ENCODE measurements at places on chromosomes 4 and X. TPM values are rescaled to one million over a fixed set of nuclear protein-coding genes. Genes with fewer than 3 reads are reported as not detected.
A peak's percentile ranks its signal among the peaks of the same experiment; 100 is the strongest.

DNA sequence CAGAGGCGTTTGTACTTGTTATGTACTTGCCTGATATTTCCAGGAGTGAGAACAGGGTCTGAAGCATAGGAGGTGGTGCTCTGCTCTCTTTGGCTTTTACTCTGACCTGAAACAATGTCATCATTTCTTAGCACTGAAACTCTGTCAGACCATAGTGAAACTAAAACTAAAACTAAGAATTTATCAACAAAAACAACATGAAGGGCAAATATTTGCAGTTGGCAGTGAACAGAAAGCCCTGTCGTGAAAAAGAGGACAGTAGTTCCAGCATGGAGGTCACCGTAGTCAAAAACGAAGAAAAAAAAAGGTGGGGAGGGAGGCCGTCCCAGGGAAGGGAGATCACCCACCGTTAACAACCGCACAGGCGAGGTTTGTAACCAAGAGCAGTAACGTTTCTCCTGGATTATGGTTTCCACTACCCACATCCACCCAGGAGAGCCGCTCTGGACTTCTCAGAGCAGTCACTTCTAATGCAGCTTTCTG, 97.5 kb downstream of the ANK2 start:
- peaks cover 19% of the 10 kb centered on the region for H3K4me1 ChIP-seq
- no peaks in the 10 kb centered on the region for H3K27me3 ChIP-seq
- H3K36me3 ChIP-seq: no peaks in the 10 kb centered on the region
- DNase-seq: no peak

DNA sequence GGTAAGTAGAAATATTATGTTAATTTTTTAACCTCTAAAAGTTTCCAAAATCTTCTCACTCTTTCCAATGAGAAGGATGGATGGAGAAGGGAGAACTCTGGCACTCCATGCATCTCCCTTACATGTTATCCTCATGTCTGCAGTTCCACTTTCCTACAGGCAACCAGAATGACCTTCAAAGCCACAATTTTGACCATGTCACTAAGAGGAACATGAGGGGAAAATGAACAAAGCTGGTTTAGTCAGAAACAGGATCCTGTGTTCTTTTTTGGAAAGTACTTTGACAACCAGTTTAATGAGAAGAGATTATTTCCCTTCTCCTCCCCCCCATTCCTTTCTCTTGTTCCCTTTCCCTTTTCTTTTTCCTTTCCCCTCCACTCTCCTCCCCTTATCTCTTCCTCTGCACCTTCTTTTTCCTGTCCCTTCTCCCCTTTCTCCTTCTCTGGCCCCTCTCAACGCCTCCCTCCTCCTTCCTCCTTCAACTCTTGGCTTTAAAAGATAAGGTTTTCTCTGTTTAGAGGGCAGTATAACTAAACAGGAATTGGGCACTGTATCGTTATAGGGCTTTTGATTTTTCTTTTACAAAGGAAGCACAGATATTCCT, 42.5 kb downstream of the DTHD1 start:
- no peak overlapping the region for H3K27ac ChIP-seq
- no peaks in the 10 kb centered on the region for H3K27me3 ChIP-seq
- no peaks in the 10 kb centered on the region for H3K4me1 ChIP-seq
- no peak for DNase-seq

DNA sequence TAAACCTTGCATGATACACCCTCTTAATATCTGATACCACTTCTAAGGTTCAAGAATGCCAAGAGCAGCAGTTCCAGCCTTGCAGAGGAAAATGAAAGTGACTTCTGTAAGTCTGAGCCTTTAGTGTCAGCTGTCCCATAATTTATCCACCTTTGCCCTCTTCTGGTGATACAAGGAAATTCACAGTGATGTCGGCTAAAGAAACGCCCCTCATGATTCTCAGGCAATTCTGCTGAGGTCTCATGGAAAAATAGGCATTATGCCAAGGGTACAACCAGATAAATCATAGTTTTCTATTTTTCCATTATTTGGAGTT, 172.2 kb upstream of the CXCL13 start:
- H3K27me3 ChIP-seq: no peaks in the 10 kb centered on the region
- no peaks in the 10 kb centered on the region for H3K36me3 ChIP-seq
- H3K4me3 ChIP-seq: no peak overlapping the region
- H3K27ac ChIP-seq: no peak overlapping the region
- H3K4me1 ChIP-seq: no peaks in the 10 kb centered on the region
- DNase-seq: no peak

- no peaks in the 10 kb centered on the region for H3K4me1 ChIP-seq
- no peak for DNase-seq
- H3K4me3 ChIP-seq: no peak overlapping the region
- H3K27ac ChIP-seq: no peak overlapping the region
- H3K27me3 ChIP-seq: no peaks in the 10 kb centered on the region
These were observed 36.3 kb downstream of the SOD3 start for GRCh38 chr4:24831637-24832036.

DNA sequence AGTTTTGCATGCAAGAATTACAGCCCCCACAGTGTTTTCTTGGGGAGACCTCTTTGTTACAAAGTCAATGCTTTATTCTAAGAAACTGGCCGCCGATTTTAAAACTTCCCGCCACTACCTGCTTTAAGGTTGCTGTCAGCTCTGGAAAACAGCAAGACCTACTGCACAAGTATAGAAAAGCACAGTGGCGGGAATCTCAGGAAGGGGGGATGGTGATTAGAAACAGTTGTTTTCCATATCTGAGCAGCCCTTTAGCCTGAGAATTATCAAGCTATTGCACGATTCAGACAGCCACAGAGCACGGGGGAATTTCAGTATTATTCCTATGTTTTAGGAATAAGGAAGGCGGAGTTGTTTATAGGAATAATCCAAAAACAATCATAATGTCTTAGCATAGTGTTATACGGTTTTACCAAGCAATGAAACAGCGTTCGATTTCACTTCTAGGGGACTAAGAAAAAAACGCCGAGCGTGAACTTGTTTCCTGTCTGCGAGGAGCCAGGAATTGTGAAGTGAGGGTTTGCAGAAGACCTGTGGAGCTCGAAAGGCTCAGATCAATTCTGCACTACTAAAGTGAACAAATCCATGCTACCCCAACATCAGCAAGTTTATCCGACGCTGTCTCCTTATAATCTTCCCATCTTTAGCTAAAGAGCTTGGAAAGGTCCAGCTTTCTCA, 81.3 kb downstream of the HMGN5 start:
- no peak for DNase-seq
- peak overlapping the region; percentile 55 for H3K4me3 ChIP-seq
- H3K27me3 ChIP-seq: no peaks in the 10 kb centered on the region

- H3K27ac ChIP-seq: no peak overlapping the region
- H3K4me3 ChIP-seq: no peak overlapping the region
- H3K36me3 ChIP-seq: no peaks in the 10 kb centered on the region
- no peaks in the 10 kb centered on the region for H3K27me3 ChIP-seq
These were observed 555.2 kb upstream of the PCDH10 start for GRCh38 chr4:132593717-132594400.

- no peaks in the 10 kb centered on the region for H3K36me3 ChIP-seq
- no peak overlapping the region for H3K4me3 ChIP-seq
- H3K4me1 ChIP-seq: no peaks in the 10 kb centered on the region
These were observed 124.3 kb downstream of the STIM2 start for GRCh38 chr4:26984896-26985295.

- no peaks in the 10 kb centered on the region for H3K36me3 ChIP-seq
- H3K4me1 ChIP-seq: no peaks in the 10 kb centered on the region
- no peak overlapping the region for H3K27ac ChIP-seq
- no peak for DNase-seq
- no peak overlapping the region for H3K4me3 ChIP-seq
These were observed 5.4 kb downstream of the KLHL5 start for GRCh38 chr4:39067451-39067850.

GRCh38 chrX:46130247-46130646, 415.0 kb downstream of the ZNF674 start:
- H3K36me3 ChIP-seq: no peaks in the 10 kb centered on the region
- H3K27me3 ChIP-seq: no peaks in the 10 kb centered on the region
- H3K4me3 ChIP-seq: no peak overlapping the region
- peaks cover 5% of the 10 kb centered on the region for H3K4me1 ChIP-seq
- H3K27ac ChIP-seq: no peak overlapping the region
- DNase-seq: no peak

- no peaks in the 10 kb centered on the region for H3K27me3 ChIP-seq
- no peak overlapping the region for H3K4me3 ChIP-seq
- H3K4me1 ChIP-seq: no peaks in the 10 kb centered on the region
- H3K36me3 ChIP-seq: no peaks in the 10 kb centered on the region
- DNase-seq: no peak
These were observed 472.5 kb downstream of the PCDH10 start for GRCh38 chr4:133621628-133622027.

DNA sequence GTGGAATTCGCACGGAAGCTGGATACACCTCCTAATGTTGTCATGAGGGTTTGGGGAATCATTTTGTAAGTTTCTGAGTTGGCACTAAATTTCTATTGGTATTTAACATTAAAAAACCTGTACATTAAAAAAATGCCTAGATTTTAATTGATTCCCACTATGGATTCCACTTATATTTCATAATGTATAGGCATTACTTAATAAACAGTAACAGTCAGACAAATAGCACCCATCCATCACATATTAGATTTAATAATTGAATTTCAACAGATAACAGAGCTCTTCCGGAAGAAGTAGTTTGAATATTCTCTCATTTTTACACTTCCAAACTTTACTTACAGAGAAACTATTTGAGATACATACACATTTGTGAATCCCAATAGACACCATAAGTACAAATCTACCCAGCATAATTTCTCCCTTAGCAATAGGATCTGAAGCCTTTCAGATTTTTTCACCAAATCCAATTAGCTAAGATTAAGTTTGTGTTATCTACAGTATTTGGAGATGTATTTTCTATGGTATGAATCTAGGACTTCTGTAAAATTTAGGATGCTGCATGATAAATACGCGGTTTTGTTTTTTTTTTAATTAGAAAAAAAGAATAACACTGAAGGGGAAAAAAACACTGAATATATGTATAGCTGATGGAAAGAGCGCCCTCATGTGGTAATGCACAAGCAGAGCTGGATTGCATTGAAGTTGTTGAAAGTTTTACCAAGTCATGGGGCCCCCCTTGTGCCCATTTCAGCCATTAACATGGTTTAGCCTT, 12.2 kb upstream of the ODAM start:
- DNase-seq: no peak
- no peaks in the 10 kb centered on the region for H3K4me1 ChIP-seq
- no peak overlapping the region for H3K4me3 ChIP-seq
- H3K27ac ChIP-seq: no peak overlapping the region
- H3K27me3 ChIP-seq: peaks cover 21% of the 10 kb centered on the region
- H3K36me3 ChIP-seq: no peaks in the 10 kb centered on the region

DNA sequence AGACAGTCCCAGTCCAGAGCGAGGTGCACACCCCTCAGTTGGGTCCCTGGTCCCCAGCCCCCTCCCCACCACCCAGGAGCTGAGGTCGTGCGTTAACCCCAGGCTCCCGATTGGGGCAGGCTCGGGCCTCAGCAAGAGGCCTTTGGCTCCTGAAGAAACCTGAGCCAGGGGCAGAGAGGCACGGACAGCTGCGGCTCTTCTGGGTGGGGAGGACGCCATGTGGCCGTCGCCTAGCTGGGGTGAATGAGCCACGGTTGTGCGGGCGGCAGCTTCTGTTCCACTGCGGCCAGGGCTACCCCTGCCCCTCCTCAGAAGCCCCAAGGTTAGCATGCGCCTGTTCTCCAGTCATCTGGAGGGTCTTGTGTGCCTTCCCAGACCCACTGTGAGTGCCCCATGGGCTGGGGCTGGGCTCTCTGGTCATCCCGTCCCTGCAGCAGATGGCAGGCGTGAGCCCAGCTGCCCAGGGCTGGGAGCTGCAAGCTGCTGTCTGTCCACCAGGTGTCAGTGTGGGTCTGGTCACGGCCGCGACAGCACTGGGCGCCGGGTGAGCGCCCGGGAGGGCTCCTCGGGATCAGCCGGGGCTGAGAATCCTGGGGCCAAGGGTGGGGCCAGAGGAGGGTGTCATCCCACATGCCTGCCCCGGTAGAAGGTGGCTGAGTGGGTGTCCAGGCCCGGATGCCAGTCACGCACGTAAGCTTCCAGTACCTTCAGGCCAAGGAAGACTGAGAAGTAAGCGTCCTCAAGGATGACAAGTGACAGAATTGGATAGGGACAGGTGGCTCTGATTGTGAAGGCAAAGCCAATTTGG, 21.9 kb downstream of the ATP2B3 start:
- H3K36me3 ChIP-seq: no peaks in the 10 kb centered on the region
- no peak overlapping the region for H3K4me3 ChIP-seq
- no peaks in the 10 kb centered on the region for H3K27me3 ChIP-seq

DNA sequence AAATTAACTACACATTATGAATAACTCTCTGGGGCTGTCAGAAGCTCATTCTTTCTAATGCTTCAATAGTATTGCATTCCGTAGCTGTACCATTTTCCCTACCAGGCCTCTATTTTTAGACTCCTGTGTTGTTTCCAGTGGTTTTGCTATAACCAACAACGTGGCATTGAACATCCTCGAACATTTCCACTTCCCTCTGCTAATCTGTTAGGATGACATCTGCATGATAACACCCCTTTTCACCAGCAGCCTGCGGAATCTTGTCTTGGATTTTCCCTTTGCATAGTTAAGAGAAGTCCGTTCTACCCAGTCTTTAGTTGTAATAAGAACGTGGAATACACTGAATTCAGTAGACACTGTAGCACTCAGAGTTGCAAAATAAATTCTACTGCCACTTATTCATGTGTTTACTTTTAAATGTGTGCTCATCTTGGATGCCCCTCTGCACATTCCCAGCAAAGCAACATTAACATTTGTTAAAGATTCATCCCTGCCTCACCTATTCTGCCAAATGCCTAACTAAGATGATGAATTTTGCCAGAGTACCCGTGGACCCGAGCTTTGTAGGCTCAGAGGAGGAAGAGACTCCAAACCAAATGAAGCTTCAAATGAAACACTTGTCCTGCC, 55.6 kb downstream of the SEL1L3 start:
- H3K27ac ChIP-seq: no peak overlapping the region
- no peak overlapping the region for H3K4me3 ChIP-seq
- DNase-seq: no peak

GRCh38 chr4:153531000-153531358, 64.8 kb downstream of the TMEM131L start:
- no peak overlapping the region for H3K4me3 ChIP-seq
- no peaks in the 10 kb centered on the region for H3K27me3 ChIP-seq
- DNase-seq: no peak
- H3K4me1 ChIP-seq: peaks cover 73% of the 10 kb centered on the region

DNA sequence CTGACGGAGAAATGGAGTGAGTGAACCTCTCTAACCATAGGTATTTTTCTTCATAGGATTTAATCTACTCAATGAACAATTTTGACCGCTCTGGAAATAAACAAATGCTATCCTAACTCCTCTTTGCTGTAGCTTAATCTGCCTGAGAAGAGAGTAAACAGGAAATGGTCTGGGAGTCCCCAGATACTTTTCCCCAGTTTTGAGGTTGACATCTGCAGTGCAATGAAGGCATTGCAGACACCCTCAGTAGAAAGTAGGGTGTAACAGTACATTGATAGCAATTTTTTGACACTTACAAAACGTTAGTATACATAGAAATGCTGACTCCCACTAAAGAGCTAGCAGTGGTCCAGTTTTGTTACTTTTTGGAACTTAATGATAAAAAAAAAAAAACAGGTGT, 495.9 kb upstream of the FAM241A start:
- no peak for DNase-seq
- H3K4me3 ChIP-seq: no peak overlapping the region
- no peaks in the 10 kb centered on the region for H3K36me3 ChIP-seq
- no peaks in the 10 kb centered on the region for H3K27me3 ChIP-seq
- H3K4me1 ChIP-seq: no peaks in the 10 kb centered on the region

The ARMCX1 gene
- 16.6 TPM for total RNA-seq

The DMRTC1 gene
- not detected for total RNA-seq

The MAGEA4 gene
- total RNA-seq: not detected

The AIFM1 gene
- total RNA-seq: 10.9 TPM

The DDX53 gene
- not detected for total RNA-seq

The DCK gene
- 8.5 TPM for total RNA-seq

The CSTF2 gene
- total RNA-seq: 27.0 TPM

All from esophagus squamous epithelium (tissue), 5 donors.